HAP-1 (cell line): ENCODE measurements at places on chromosomes 7 and 10.

- no peak for DNase-seq
Observed at GRCh38 chr7:92644406-92645113, 54.4 kb upstream of the FAM133B start.

- DNase-seq = peak; percentile 46
Observed at GRCh38 chr10:6145166-6145987, 56.5 kb downstream of the RBM17 start.

GRCh38 chr7:129494041-129494440 lies 8.3 kb upstream of the SMKR1 start:
- no peak for DNase-seq

- no peak for DNase-seq
Observed at GRCh38 chr7:115552766-115553165, 477.8 kb downstream of the TFEC start.

DNA sequence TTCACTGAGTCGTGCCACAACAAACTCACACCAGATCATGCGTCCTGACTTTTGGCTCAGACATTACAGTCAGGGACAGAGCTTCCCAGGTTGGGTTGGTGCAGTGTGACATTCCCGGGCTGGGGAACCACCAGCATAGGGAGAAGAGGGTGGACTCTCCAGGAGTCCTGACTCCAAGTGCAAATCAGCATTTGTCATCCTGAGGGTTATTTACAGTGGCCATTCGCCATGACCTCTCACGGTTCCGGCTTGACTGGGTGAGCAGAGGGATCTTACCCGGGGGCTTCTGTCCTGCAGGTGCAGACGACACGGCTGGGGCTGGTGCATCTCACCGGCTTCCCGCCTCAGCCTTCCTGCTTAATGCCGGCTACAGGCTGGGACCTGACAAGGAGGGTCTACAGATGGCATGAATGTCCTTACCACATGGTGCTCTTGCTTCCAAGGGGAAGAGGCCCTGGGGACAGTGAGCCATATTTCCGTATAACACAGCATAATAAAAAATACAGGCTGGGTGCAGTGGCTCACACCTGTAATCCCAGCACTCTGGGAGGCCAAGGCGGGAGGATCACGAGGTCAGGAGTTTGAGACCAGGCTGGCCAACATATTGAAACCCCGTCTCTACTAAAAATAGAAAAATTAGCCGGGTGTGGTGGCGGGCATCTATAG lies 12.5 kb upstream of the INTS1 start:
- DNase-seq = no peak

GRCh38 chr7:141039376-141039775 lies 24.6 kb upstream of the MRPS33 start:
- DNase-seq = no peak

GRCh38 chr10:102763037-102763607 lies 19.4 kb downstream of the WBP1L start:
- no peak for DNase-seq

GRCh38 chr10:5035356-5035755 lies 31.7 kb upstream of the AKR1C2 start:
- no peak for DNase-seq

DNA sequence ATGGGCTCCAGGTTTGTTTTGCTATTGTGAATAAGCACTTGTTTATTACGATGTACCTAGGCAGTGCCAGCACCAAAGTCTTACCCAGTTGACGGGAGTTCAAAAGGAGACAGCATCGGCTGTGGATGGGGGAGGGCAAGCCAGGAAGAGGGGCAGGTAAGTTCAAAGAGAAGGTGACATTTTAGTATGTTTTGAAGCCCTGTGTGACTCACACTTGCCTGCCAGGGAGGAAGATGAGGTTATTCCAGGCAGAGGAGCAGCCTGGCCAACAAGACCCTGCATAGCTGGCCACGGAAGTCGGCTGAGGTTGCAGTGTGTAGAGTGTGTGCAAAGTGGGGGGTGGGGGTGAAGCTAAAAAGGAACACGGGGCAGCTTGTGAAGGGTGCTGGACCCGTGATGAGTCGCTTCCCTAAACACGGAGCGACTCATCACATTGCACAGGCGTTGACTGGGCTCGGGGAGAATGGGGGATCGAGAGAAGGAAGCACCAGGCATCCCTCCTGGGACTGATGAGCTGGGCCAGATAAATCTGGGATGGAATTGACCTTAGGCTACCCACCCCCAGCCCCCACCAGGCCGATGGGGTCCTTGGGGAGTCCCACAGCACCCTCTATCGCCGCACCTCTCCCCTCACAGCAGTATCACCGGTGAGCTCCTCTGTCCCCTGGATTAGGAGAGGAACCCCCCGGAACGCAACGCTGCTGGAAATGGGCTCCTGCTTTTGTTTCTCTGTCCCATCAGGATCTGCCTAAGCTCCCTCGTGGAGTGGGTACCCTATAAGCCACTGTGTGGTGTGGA lies 97.9 kb upstream of the IKZF1 start:
- DNase-seq = no peak

DNA sequence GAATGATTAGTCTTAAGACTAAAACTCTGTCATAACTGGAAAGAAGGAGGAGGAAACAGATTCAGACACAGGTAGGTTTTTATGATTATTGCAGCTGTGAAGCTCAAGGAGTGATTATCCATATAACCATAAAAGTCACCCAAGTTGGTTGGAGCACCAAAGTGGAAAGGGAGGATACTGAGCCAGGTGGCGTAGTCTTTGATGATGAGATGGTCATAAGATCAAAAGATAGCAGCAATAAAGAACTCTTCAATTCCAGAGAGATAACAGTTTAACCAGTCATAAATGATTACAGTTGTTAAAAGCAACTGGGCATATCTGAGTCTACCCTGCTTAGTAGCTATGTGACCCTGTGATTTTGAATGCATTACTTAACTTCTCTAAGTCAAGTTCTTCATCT lies 8.4 kb downstream of the ABCB1 start:
- DNase-seq = no peak

DNA sequence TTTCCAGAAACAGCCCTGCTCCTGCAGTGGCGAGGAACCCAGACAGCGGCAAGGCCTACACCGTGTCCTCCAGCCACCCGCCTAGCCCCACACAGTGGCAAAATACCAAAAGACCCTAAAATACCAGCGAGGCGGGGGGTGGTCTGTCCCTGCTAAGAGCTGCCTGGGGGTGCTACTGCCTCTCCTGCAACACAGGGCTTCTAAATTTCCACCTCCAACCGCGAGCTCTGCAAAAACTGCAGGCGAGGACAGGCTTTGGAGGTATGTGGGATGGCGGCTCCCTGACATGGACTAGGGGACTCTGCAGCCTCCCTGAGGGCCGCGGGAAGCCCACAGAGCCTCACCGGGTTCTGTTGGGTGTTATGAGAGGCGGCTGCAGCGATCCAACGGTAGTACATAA lies 122.3 kb downstream of the WDR37 start:
- DNase-seq = no peak

DNA sequence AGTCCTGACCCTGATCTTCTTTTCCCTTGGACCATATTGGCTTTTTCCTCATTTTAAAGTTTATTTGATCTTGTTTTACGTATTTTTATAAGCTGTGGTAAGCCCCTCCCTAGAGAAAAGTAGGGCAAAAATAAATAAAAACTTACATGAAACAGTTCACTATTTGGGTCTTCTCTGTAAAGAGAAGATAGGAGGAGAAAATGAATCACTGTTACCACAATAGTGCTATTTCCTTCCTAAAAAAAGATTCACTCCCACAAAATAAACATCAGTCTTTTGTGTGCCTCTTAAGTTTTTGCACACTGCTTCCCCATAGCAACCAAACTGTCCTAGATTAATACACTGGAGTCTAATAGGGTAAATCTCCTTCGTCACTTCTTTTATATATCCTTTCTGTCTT lies 1.4 kb upstream of the SVIL start:
- DNase-seq = peak; percentile 47
